ENCODE measurements at places on chromosomes 6 and 20.

GRCh38 chr20:34345402-34345736 is 17.7 kb upstream of the ITCH start:
- DNase-seq, result no peak

GRCh38 chr20:32649697-32650400 is 23.9 kb downstream of the C20orf203 start:
- DNase-seq, result no peak

DNA sequence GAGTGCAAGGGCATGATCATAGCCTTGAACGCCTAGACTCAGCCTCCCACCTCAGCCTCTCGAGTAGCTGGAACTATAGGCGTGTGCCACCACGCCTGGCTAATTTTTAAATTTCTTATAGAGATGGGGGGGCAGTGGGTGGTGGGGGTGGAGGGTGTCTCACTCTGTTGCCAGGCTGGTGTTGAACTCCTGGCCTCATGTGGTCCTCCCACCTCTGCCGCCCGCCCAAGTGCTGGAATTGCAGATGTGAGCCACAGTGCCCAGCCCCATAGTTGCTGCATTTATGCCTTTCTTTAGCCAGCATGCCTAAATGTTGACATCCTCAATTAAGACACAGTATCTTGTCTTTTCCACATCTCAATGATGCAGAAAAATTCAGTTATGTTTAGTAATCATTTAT is 171.1 kb downstream of the ARID1B start:
- DNase-seq, result no peak

DNA sequence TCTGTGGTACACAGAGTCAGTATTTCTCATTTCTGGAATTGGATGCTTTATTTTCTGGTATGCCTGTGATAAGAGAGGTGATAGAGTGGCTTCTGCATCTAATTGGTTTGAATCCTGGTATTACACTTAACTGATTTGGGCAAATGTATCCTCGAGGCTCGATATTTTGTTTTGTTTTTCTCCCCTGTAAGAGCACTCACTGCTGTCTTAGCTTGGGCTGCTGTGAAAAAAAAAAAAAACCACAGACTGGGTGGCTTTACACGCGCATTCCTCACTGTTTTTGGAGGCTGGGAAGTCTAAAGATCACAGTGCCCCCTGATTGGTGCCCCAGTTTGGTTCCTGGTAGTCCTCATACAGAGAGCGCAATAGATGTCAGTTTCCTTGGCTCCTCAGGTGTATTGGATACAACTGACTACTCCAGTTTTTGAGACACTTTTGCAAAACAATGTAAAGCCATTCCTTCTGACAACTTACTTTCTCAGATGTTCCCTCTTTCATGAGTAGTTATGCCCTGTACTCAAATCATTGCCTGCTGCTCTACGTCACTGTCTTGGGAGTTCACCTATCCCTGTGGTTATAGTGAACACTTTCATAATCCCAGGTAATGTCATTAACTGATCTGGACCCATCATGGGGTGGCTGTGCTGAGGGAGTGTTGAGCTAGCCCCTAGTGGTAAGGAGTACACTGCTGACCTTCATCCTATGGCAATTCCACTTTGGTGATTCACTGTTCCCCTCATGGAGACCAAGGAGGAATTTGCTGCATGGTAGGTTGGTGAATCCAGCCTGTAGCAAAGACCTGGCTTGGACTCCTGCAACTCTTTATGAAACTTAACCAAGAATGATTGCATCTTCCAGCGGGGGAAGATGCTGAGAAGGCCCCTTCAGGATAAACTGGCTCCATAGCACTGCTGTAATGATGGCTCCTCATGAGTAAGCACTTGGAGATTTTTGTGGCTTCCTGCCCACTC is 3.5 kb upstream of the ACAT2 start:
- no peak for DNase-seq

GRCh38 chr20:5191829-5192569 is 65.2 kb downstream of the CDS2 start:
- peak; percentile 7 for DNase-seq
